Activated CD4-positive, alpha-beta T cell treated with anti-CD3 and anti-CD28 coated beads for 36 hours (primary cell): ENCODE measurements at places on chromosomes 3 and 15.

- DNase-seq = no peak
Observed at GRCh38 chr3:40546816-40547215, 22.1 kb downstream of the ZNF621 start.

GRCh38 chr3:46719044-46719565 is 1.4 kb upstream of the PRSS50 start:
- DNase-seq = no peak

DNA sequence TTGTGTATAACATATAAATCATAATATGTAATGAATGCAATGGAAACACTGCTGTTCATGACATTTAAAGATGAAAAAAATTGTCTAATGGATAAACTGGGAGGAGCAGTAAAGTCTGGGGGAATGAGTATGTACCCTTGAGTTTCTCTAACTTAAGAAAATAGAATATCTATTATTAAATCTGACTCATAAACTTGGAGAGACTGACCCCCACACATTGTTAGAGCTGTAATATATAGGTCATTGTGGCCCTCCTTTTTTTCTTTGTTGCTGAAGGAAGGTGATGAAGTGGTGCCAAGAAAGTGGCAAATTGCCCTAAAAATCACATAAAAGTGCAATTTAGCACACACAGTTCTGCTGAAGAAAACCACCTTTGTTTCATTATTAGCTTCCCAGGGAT is 389.8 kb upstream of the RARB start:
- DNase-seq = no peak

GRCh38 chr3:115217678-115218451 is 70.8 kb upstream of the ZBTB20 start:
- peak; percentile 32 for DNase-seq

DNA sequence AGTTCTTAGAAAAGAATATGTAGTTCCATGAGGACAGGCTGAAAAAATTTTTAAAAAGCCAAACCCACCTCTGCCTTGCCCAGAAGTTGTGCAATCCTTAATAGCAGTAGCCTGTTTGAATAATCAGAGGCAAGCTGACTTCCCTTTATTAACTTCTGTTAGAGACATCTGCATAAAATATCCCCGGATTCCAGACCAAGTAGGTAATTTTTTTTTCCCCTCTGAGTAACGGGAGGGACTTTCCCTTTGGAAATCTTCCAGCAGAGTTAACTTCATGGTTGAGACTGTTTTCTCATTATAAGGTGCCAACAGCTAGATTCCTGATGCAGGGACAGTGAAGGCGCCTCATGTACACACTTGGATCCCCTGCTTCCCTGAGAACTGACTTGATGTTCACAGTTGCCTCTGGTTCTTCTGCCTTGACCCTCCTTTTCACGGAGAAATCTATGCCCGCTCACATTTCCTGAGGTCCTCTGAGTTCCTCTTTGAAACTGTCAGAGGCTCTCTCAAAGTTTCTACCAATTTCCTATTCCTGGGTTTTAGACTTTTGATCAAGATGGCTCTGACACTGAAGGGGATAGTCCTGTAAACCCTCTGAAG is 227.6 kb upstream of the BHLHE40 start:
- no peak for DNase-seq

- no peak for DNase-seq
Observed at GRCh38 chr3:135158520-135158919, 363.5 kb downstream of the EPHB1 start.

- DNase-seq = no peak
Observed at GRCh38 chr15:70650567-70651302, 112.6 kb downstream of the UACA start.

DNA sequence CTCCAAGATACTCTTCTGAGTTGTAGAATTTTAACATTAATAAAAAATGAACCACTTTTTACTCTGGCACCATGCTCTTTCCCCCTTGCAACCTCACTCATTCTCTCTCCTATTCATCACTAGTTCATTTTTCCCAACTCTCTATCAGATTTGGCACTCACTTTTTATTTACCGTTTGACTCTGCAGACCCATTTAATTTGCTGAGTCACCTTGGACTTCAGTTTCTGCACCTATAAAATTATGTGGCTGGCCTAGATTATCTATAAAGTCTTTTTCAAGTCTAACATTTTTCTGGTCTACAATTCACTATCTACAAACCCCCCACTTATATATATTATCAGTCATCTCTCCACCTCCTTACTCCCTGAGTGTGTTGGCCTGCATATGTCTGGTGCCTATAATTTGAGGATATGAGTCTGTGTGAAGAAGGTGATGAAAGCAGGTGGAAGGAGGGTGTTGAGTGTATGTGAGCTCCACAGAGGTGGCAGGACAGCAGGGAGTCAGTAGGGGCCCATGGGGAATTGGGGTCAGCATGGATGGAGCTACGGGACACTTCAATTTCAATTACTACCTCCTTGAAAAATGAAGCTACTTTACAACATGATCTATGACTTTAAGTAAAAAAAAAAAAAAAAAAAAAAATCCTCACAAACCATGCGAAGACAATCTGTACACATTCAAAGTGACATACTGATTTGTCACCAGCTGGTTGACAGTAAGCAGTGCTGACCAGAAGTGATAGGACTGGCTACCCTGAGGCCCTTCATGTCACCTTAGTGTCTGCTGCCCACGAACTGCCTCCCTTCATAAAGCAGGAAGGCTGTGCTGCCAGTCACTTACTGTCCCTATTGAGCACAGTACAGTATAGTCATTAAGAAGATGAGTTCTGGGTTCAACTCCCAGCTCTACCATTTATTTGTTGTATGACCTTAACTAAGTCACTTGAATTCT is 334.2 kb upstream of the IL12A start:
- DNase-seq = no peak

- DNase-seq = no peak
Observed at GRCh38 chr3:157263027-157263426, 103.1 kb upstream of the CCNL1 start.

- DNase-seq = no peak
Observed at GRCh38 chr3:105798381-105798934, 70.4 kb downstream of the CBLB start.

- DNase-seq = no peak
Observed at GRCh38 chr3:194872669-194872977, 186.9 kb downstream of the FAM43A start.

DNA sequence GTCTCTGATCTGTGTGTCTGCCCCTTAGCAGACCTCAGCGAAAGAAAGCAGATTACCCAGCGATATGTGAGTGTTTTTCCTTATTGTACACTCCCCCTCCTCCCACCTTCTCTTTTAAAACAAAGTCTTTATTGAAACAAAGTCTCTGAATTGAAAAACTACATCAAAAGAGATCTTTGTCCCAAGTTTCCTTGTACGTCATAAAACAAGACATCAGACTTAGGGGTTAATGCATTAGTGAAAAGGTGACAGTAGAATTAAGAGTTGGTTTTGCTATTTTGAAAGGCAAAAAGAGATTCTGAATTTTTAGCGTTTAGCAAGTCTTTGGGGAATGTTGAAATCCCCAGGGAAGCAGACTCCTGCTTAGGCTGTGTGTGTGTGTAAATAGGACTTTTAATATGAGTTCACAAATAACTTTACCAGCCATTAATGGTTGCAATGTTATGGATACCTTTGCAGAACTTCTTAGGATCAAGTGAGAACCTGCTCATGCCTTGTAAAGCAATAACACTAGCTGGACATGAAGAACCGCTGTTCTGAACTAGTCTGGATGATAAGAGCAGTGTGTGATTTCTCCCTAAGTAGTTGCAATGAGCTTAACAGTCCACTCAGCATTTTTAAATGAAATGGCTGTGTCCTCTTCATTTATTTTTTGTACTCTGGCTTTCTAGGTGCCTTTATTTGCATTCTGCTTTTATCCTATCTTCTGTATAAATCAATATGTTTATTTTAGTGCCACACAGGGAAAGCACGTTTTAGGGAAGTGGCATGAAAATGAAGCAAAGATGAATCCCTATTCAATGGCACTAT is 136.6 kb downstream of the MCTP2 start:
- no peak for DNase-seq

GRCh38 chr15:44094781-44095180 is 100.3 kb downstream of the FRMD5 start:
- no peak for DNase-seq

- no peak for DNase-seq
Observed at GRCh38 chr15:79004336-79004735, 59.5 kb upstream of the CTSH start.

DNA sequence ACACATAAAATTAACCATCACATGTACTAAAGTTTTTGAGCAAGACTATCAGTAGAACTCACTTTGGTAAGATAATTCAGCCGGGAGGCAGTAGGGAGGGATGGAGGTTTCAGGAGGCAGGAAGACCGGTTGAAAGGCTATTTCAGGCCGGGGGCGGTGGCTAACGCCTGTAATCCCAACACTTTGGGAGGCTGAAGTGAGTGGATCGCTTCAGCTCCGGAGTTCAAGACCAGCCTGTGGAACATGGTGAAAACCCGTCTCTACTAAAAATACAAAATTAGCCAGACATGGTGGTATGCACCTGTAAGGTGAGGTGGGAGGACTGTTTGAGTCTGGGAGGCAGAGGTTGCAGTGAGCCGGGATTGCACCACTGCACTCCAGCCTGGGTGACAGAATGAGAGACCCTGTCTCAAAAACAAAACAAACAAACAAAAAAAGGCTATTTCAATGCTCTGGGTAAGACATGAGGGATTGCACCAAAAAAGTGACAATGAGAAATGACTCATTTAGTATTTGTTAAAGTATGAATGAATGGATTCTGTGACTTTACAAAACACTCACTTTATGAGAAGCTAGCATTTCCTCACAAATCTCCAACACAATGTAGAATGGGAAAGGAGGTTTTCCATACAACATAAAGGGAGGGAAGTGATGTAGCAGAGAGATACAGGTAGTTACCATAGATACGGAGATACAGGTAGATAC is 43.9 kb downstream of the SH3BP5 start:
- no peak for DNase-seq

- no peak for DNase-seq
Observed at GRCh38 chr3:37053753-37054152, 60.4 kb downstream of the MLH1 start.

DNA sequence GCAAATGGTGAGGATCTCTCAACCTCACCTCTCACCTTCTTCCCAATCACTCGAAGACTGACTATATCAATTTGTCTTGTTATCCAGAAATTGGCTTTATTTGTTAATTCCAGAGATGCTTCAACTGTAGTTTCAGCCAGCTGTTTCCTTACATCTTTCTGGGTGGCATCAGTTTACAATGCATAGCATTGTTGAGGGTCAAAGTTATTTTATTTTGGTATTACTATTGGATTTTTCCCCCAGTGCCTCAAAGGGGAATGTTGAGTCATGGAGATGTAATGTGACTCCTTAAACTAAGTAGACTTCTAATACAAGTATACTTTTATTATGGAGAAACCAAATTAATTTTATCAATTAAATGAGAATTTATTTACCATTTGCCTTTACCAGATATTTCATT is 351.6 kb downstream of the TIGIT start:
- no peak for DNase-seq

- DNase-seq = peak; percentile 45
Observed at GRCh38 chr15:92921215-92922131, 21.3 kb downstream of the CHD2 start.

- DNase-seq = no peak
Observed at GRCh38 chr15:45441686-45442085, 63.3 kb upstream of the GATM start.

DNA sequence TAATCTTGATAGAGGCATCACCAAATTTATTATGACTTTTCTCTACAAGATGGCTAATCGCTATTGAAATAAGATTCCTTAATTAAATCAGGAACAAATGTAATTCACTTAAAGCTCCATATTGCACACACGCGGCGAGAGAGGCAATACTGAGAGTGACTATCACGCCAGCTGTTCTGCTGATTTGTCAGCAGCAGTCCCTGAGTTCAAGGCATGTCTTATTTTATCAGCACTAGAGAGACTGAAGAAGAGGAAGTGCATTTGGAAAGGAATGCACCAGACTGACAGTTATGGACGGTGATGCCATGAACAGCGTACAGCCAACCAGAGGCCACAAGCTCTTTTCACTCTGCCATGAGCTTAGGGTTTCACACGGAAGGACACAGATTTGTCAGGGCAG is 83.6 kb upstream of the SLCO3A1 start:
- no peak for DNase-seq

DNA sequence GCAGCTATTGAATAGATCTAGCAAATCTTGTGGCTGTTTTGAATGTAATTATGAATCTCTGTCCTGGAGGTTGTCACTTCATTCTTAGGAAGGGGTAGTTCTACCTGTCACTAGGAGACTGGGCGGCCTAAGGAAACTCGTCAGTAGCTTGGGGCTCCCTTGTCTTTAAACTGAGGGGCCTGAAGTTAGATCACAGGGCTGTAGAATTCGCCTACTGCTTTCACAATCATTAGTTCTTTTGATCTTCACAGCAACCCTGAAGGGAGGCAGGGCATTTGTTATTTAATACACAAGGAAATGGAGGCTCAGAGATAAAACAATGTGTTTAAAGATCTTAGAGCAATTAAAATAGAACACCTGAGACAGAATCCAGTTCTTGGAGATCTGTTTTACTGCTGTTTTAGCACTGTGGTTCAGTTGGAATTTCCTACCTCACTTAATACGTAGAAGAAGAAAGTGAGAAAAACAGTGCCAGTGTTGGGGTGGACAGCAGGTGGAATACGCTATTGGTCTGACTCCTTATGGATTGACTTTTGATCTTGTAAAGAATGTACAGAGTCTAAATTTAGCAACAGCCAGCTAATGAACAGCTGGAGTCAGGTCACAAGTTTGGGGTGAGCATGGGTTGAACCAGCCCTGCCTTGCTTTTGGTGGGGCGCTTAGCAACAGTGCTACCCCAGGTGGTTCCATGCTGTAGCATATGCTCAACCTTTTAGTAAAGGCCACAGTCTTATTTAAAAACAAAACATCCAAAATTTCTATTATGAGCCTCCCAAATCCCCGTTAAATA is 71.4 kb upstream of the BHLHE40 start:
- DNase-seq = peak; percentile 34

GRCh38 chr15:57566834-57567233 is 24.9 kb upstream of the MYZAP start:
- no peak for DNase-seq

DNA sequence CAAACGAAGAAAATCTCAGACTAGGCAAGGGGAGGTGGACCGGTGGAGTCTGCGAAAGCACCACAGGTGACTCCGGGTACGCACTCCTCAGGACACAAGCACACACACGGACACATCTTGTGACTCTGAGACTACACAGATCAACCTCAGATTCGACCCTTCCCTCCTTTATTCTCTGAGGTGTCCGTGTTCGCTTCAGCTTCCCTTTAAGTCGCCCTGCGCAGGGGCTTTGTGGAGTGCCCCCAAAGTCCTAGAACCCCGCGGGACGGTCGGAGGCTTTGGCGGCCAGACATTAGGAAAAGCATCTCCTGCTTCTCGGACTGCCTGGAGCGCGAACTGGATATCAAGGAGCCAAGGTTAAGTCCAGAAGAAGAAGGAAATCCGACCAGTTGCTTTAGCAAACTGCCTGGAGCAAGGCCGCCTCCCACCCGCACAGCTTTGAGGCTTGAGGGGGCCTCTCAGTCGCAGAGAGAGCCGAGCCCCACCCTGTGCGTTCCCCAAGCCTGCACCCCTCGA is 730 bp downstream of the DGKG start:
- peak; percentile 8 for DNase-seq

- no peak for DNase-seq
Observed at GRCh38 chr15:91793771-91794170, 59.7 kb upstream of the SLCO3A1 start.

GRCh38 chr15:83129791-83130190 is 22.3 kb downstream of the TM6SF1 start:
- no peak for DNase-seq

- no peak for DNase-seq
Observed at GRCh38 chr3:52403271-52403841, 41.5 kb downstream of the SEMA3G start.

- no peak for DNase-seq
Observed at GRCh38 chr3:38645601-38646000, 3.9 kb downstream of the SCN5A start.
